Activated T-helper 1 cell treated with anti-CD3 and anti-CD28 coated beads, Interleukin-2, amount 50 U/mL, for 16 hours (primary cell): ENCODE measurements at places on chromosomes 2 and 18.

GRCh38 chr2:101461381-101461780 is 13.5 kb downstream of the RFX8 start:
- no peak for DNase-seq

DNA sequence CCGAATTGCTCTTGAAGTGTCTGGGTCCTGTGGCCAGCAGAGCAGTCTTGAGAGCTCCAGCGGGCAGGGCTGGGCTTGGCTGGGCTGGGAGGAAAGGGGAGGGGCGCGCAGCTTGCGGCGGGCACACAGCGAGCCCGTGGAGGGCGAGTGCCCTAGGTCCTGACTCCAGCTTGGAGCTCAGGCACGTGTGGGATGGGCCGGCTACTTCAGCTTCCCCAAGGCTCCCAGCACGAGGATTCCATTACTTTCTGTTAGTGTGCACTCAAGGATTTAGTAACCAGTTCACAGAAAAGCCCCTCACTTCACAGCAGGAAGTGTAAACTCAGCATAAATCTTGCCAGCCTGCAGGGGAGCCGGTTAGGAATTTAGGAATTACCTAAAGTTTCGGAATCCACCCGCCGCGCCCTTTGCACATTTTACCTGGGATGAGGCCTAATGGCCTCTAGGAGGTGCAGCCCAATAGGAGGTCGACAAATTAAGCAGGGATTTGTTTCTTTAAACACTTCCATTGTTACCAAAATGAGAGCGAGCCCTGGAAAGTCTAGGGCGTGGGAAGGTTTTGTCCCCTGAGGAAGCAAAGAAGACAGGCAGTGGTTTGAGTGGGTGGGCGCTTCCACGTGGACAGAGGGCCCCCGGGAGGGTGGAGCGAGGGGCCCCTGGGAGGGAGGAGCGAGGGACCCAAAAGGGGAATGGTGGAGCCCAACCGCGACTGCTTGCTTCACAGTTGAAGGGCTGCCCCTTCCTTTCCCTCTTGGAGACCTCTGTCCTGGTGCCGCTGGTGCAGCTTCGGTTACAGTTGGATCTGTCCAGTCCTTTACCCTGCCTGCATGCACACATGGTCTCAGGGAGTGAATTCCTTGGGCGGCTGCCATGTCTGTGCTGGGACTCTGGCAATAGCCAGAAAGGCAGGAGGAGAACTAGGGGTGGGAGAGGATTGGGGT is 93.3 kb downstream of the CTAGE1 start:
- DNase-seq = no peak

DNA sequence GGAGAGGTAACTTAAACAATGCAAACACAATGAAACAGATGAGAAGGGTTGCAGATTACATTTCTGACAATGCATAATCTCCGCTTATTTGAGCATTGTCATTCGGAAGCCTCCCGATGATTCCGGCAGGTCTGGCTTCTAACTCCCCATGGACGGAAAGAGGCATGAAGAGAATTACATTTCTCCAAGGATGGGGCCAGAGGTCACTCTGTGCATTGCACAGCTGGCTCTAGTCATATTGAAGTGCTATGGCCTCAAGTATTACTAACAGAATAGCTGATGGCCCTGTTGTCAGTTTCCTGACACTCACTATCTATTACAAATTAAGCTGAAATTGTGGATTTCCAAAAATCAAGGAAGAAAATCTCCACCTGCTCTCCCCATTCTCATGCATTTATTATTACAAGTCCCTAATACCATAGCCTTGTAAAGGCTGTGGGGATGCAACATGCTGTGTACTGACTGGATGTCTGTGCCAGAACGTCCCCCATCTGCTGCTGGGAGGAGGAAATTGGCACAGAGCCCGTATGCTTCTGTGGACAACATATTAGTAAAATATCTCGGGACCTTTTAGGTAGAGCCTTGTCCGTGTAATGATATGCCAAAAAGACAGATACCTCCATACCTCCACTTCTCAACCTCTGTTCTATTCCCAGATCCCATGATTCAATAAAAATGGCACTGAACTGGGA is 168.1 kb downstream of the SETBP1 start:
- DNase-seq = no peak

- DNase-seq = no peak
Measured at GRCh38 chr2:77207331-77207730, 314.8 kb downstream of the LRRTM4 start.

DNA sequence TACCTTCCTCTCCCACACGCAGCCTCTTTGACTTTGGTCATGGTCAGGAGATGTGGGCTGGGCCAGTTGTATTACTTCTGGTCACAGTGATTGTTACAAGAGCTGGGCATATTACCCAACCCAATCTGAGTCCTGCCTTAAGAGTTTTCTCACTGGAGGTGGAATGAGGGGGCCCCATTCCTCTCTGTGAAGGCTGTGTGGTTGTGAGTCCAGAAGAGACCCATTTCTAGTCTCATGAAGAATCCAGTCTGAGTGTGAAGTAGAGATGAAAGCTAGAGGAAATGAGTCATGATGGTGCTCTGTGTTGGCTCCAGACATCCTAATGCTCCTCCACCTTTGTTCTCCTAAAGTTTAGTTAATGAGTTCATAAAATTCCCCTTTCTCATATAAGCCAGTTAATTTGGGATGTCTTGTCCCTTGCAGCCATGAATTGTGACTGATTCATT is 50.8 kb upstream of the RASGRP3 start:
- DNase-seq = no peak
